Stomach (tissue), 19 donors: ENCODE measurements at places on chromosomes 2 and 18.

GRCh38 chr18:56574861-56575260, 63.5 kb downstream of the TXNL1 start:
- H3K27ac ChIP-seq = peak overlapping the region; percentile 43
- H3K4me1 ChIP-seq = peaks cover 7% of the 10 kb centered on the region
- peak; percentile 41 for DNase-seq
- no peaks in the 10 kb centered on the region for H3K36me3 ChIP-seq

DNA sequence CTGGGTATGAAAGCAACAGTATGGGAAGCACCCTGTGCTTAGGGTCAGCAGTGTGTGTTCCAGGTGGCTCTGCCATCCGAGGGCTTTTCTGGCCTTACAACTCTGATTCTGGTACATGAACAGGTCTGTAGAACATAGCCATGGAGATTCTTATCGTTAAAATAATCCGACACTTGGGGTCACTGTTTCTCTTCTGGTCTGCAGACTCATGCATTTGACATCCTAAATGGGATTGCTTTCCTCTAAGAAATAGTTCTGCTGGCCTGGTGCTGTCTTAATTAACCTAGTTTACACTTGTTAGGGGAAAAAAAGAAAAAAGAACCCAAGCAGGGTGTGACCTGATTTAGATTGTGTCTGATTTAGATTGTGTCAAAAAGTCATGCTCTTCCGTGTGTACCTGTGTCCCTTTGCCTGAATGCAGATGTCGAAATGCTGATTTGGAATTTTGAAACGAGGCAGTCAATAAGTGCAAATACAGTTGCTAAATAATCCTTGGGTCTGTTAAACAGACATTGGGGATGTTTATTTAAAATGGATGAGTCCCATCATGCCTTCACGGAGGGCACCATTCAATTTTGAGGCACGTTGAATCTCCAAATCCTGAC, 59.6 kb downstream of the TRPM8 start:
- H3K27ac ChIP-seq = no peak overlapping the region
- no peaks in the 10 kb centered on the region for H3K4me1 ChIP-seq
- no peaks in the 10 kb centered on the region for H3K36me3 ChIP-seq
- H3K4me3 ChIP-seq = no peak overlapping the region
- peaks cover 22% of the 10 kb centered on the region for H3K27me3 ChIP-seq

DNA sequence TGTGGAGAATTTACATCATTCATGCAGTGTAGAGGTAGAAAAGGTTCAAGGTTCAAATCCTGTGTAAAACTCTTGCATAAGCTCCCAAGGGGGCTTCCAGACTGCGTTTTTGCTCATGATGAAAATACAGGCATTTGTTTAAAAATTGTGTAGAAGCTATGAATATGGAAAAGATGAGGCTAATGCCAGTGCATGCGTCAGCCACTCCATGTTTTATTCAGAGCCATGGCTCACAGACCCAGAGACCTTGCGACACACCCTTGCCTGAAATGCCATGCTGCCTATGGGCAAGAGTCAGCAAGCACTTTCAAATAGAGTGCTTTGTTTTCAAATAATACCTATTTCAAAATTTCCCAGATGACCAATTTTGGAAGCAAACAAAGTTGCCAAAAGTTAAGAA, 262.3 kb downstream of the TRIB2 start:
- H3K36me3 ChIP-seq = no peaks in the 10 kb centered on the region
- no peak for DNase-seq
- no peak overlapping the region for H3K27ac ChIP-seq
- no peak overlapping the region for H3K4me3 ChIP-seq

- no peaks in the 10 kb centered on the region for H3K27me3 ChIP-seq
- H3K4me1 ChIP-seq = no peaks in the 10 kb centered on the region
- no peak for DNase-seq
- H3K27ac ChIP-seq = no peak overlapping the region
These were observed 92.3 kb downstream of the EDAR start for GRCh38 chr2:108896741-108897140.

DNA sequence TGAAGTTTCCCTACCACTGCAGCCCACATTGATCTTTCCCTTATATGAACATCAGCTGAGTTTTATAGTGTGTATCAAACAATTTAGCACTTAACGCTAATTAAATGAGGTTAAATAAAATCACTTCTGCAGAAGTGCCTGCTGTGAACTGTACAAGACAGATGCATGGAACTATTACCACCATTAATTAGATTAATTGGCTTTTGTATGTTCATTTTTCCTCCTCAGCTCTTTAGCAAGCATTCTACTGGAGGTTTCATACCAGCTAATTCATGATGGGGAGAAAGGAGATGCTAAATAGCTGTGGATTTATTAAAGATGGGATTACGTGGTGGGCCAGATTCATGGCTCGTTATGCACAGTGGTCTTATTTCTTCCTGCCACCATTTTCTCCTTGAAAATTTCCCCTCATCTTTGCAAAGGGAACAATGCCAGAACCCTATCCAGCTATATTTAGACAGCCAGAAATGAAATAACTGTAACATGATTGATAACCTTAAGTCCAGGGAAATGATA, 96.7 kb downstream of the CNTNAP5 start:
- H3K27me3 ChIP-seq = no peaks in the 10 kb centered on the region
- DNase-seq = no peak
- H3K4me3 ChIP-seq = no peak overlapping the region
- no peaks in the 10 kb centered on the region for H3K36me3 ChIP-seq
- no peak overlapping the region for H3K27ac ChIP-seq
- no peaks in the 10 kb centered on the region for H3K4me1 ChIP-seq
